ENCODE measurements at places on chromosomes 11 and 22.
A peak's percentile ranks its signal among the peaks of the same experiment; 100 is the strongest.

- H3K27ac ChIP-seq, result no peak overlapping the region
- no peak overlapping the region for H3K4me3 ChIP-seq
- no peaks in the 10 kb centered on the region for H3K27me3 ChIP-seq
- H3K36me3 ChIP-seq, result no peaks in the 10 kb centered on the region
Observed at GRCh38 chr11:93039531-93040240, 70.2 kb downstream of the MTNR1B start.

GRCh38 chr22:39648630-39648950 lies 78.0 kb downstream of the CACNA1I start:
- no peaks in the 10 kb centered on the region for H3K4me1 ChIP-seq
- no peak overlapping the region for H3K27ac ChIP-seq
- no peaks in the 10 kb centered on the region for H3K36me3 ChIP-seq
- no peak for DNase-seq

DNA sequence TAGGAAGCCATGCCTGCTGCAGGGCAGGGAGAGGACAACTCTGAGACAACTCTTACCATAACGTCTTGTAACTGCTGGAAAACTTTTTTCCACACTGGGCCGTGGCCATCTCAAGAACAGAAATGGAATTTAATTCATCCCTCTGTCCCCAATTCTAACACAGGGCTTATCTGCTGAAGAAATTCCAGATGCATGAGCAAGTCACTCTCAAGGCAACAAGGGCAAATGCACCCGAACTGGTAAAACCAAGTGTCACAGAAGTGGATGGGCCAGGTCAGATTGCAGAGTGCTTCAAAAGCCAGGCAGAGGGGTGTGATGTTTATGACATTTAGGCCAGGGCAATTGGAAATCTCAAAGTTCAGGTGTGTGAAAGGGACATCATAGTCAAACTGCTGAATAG lies 7.4 kb downstream of the SMPD1 start:
- H3K4me1 ChIP-seq, result peaks cover 10% of the 10 kb centered on the region
- H3K27me3 ChIP-seq, result no peaks in the 10 kb centered on the region
- no peak overlapping the region for H3K27ac ChIP-seq
- no peak overlapping the region for H3K4me3 ChIP-seq
- DNase-seq, result peak; percentile 46

GRCh38 chr11:44621784-44622183 lies 56.3 kb downstream of the CD82 start:
- no peak overlapping the region for H3K27ac ChIP-seq
- H3K36me3 ChIP-seq, result no peaks in the 10 kb centered on the region
- no peak overlapping the region for H3K4me3 ChIP-seq
- H3K4me1 ChIP-seq, result no peaks in the 10 kb centered on the region
- DNase-seq, result no peak
- H3K27me3 ChIP-seq, result no peaks in the 10 kb centered on the region

GRCh38 chr11:69984457-69985261 lies 93.5 kb upstream of the ANO1 start:
- H3K27ac ChIP-seq, result no peak overlapping the region
- no peaks in the 10 kb centered on the region for H3K36me3 ChIP-seq
- no peak for DNase-seq
- H3K4me1 ChIP-seq, result no peaks in the 10 kb centered on the region

GRCh38 chr11:103566116-103566515 lies 456.9 kb downstream of the DYNC2H1 start:
- no peak overlapping the region for H3K4me3 ChIP-seq
- DNase-seq, result no peak
- no peaks in the 10 kb centered on the region for H3K36me3 ChIP-seq
- H3K27me3 ChIP-seq, result no peaks in the 10 kb centered on the region
- H3K27ac ChIP-seq, result no peak overlapping the region

DNA sequence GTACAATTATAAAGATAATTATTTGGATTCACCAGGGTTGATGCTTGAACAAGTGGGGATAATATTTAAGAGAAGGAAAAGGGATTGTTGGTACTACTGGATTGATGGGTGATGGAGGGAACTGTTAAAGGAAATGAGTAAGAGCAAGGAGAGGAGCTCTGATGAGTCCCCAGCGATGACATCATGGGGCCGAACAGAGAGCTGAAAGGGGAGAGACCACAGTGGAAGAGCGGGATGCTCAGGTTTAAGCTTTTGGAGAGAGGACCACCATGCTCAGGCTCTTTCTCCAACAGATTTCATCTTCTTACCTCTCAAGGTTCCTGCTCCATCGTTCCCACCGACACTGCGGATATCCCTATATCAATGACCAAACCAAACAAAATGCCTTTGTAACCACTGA lies 568.7 kb downstream of the ETS1 start:
- DNase-seq, result no peak
- H3K27me3 ChIP-seq, result peaks cover 69% of the 10 kb centered on the region
- no peak overlapping the region for H3K27ac ChIP-seq
- no peaks in the 10 kb centered on the region for H3K36me3 ChIP-seq
- H3K4me3 ChIP-seq, result no peak overlapping the region

DNA sequence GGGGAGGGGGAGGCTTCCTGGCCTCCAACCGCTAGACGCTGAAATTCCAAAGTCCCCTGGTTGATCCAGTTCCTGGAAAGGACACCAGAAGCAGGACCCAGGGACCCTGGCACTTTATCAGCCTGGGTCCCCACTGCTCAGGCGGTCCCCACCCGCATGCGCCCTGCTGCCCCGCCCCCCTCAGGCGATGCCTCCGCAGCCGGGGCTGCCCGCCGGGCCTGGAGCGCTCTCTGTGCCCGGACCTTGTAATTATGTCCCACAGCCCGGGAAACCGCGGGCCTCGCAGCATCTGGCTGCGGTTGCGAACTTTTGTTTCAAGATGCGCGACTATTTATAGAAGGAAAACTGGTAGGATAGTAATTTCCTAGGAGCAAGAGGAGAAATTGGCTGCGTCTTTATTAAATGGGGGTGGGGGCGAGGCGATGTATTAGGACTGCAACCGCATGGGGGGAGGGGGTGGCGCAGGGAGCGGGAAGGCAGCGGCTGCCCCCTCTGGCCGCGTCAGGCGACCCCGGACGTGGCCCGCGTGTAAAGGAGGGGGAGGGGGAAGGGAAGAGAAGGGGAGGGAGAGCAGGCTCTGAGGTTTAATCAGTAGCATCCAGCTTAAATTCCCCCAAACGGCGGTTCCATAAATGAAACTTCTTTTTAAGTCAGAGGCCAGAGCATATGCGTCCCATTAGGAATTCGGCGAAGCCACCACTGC lies 6.1 kb downstream of the WNT7B start:
- H3K27me3 ChIP-seq, result no peaks in the 10 kb centered on the region
- peaks cover 42% of the 10 kb centered on the region for H3K4me1 ChIP-seq
- H3K4me3 ChIP-seq, result no peak overlapping the region
- H3K36me3 ChIP-seq, result no peaks in the 10 kb centered on the region

DNA sequence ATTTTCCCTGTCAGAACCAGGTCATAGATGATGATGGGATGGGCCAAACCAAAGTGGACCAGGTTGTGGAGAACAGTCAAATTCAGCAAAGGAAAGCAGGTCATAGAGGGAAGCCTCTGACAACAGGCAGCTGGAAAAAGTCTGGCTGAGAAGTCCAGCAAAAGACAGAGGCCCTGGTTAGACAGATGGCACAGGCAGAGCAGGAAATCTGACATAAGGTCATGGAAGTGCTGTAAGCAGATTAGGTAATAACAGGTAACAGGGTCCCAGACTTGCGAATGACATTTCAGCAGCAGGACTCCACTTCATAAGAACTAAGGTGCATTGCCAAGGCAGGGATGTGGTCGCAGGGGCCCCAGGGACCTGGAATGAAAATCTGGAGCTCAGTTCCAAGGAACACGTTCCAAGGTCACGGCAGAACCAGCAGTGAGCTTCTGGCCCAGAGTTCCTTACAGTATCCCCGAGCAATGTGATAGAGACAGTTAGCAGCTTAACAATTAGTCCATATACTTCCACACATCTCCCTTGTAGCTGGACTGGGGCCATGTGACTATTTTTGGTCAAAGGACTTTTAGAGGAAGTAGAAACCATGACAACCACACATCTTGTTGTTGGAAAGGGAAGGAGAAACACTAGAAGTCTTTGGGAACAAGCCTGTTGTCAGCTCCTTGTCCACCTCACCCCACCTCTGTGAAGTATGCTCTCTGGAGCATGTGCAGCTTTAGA lies 75.4 kb downstream of the ME3 start:
- no peaks in the 10 kb centered on the region for H3K36me3 ChIP-seq
- no peak overlapping the region for H3K4me3 ChIP-seq
- H3K4me1 ChIP-seq, result peaks cover 32% of the 10 kb centered on the region
- no peak overlapping the region for H3K27ac ChIP-seq

DNA sequence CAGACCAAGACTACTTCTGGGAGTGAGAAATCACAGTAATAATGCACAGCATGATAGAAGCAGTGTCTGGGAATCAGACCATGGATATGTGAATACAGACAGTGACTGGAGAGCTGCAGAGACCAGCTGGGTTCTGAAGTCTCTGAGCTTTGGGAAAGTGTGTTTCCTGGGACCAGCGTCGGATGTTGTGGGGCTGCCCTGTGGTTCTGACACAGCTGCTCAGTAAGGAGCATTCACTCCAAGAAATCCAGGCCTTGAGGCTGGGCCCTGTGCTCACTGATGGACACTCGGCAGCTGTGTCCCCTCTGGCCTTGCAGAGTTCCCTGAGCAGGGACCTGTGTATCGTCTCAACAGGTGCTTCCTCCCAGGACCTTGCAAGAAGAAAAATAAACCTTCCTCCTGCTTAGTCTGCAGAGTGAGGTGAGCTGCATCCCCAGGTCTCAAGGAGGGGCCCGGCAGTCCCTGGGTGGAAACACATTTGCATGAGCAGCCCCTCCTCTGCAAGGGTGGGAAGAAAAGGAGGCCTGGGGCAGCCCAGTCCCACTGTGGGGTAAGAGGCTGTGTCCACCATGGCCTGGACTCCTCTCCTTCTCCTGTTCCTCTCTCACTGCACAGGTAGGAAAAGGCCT lies 107.9 kb downstream of the VPREB1 start:
- H3K36me3 ChIP-seq, result no peaks in the 10 kb centered on the region
- H3K4me1 ChIP-seq, result no peaks in the 10 kb centered on the region
- DNase-seq, result no peak
- peaks cover 14% of the 10 kb centered on the region for H3K27me3 ChIP-seq
- H3K4me3 ChIP-seq, result no peak overlapping the region
- no peak overlapping the region for H3K27ac ChIP-seq

DNA sequence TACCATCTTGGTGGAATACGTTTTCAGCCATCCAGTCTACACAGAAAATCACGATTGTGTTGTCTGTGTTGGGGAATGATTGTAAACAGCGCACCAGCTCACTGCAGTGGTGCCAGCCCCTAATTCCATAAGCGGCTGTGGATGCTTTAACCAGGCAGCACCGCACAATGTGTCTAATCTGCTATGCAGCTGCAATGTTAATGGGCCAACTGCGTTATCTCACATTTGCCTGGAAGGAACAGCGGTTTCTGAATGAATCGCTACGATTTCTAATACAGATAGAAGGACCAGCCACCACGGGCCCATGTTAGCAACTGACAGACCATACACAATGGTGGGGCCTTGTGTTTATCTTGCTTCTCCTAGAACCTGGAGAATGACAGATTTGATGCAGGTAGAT lies 384.5 kb upstream of the KIRREL3 start:
- no peak for DNase-seq
- H3K27me3 ChIP-seq, result no peaks in the 10 kb centered on the region
- no peak overlapping the region for H3K27ac ChIP-seq

- H3K4me3 ChIP-seq, result no peak overlapping the region
- H3K36me3 ChIP-seq, result no peaks in the 10 kb centered on the region
- DNase-seq, result peak; percentile 11
- H3K27ac ChIP-seq, result peak overlapping the region; percentile 47
Observed at GRCh38 chr22:20324139-20324516, 4.3 kb upstream of the DGCR6L start.

GRCh38 chr11:57476047-57476756 lies 15.9 kb downstream of the RTN4RL2 start:
- H3K36me3 ChIP-seq, result no peaks in the 10 kb centered on the region
- H3K4me3 ChIP-seq, result peak overlapping the region; percentile 61
- H3K27me3 ChIP-seq, result no peaks in the 10 kb centered on the region
- DNase-seq, result peak; percentile 43
- peaks cover 29% of the 10 kb centered on the region for H3K4me1 ChIP-seq
- no peak overlapping the region for H3K27ac ChIP-seq

DNA sequence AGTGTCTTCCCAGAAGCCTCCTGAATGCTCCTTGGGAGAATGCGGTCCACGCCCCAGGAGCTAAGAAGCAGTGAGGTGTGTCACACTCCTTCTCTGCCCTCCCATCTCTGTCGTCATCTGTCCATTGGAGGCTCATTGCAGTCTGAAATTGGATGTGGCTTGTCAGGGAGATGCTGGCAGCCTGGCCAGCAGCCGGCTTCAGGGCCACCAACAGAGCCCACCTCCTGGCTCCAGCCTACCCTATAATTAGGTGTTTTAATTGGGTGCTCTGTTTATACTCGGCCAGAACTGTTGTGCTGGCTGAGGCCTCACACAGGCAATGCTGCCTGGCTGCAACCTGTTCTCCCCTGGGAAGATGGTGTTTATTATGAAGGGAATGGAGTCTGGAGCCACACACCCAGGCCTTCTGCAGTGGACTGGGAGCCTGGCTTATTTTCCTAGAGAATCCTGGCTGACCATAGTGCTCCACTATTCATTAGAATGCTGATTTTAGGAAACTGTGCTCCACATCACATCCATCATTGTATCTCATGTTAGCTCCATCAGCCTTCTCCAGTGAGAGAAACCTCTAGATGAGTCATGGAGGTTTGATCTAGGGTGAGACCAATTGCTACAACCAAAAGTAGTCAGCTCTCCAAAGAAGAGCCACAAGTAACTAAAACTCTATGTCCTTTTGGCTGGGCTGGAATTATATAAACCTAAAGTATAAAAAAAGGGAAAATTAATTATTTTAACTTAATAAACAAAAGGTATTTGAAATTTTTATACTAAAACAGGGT lies 86.8 kb upstream of the CRTAM start:
- peaks cover 14% of the 10 kb centered on the region for H3K4me1 ChIP-seq
- no peaks in the 10 kb centered on the region for H3K36me3 ChIP-seq
- H3K27me3 ChIP-seq, result no peaks in the 10 kb centered on the region
- no peak overlapping the region for H3K27ac ChIP-seq

All from PC-3 (cell line).